ENCODE measurements at places on chromosomes 6 and 20. TPM values are rescaled to one million over a fixed set of nuclear protein-coding genes. Genes with fewer than 3 reads are reported as not detected.

GRCh38 chr6:30947231-30947630, 6.5 kb downstream of the MUCL3 start:
- no peak overlapping the region for H3K27ac ChIP-seq
- no peaks in the 10 kb centered on the region for H3K36me3 ChIP-seq

GRCh38 chr6:41735427-41736185, at the start of gene TFEB:
TSS of gene TFEB (minus strand) at chr6:41735608. CDS start at chr6:41691213, 44,395 bp downstream.
- DNase-seq = peak; percentile 65
- no peak within 1 kb of the TSS for H3K27ac ChIP-seq
- H3K36me3 ChIP-seq = no peaks in the 10 kb centered on the region

TRIM31 gene
- not detected for total RNA-seq

GRCh38 chr20:19832875-19833274, 74.8 kb downstream of the RIN2 start:
- no peak overlapping the region for H3K4me3 ChIP-seq
- DNase-seq = no peak
- H3K27ac ChIP-seq = no peak overlapping the region
- peaks cover 22% of the 10 kb centered on the region for H3K4me1 ChIP-seq
- no peaks in the 10 kb centered on the region for H3K27me3 ChIP-seq
- H3K36me3 ChIP-seq = no peaks in the 10 kb centered on the region

GRCh38 chr6:14799928-14800327, 445.9 kb upstream of the JARID2 start:
- H3K4me1 ChIP-seq = no peaks in the 10 kb centered on the region
- H3K27ac ChIP-seq = no peak overlapping the region
- no peak for DNase-seq
- H3K27me3 ChIP-seq = no peaks in the 10 kb centered on the region

CPNE1 gene
- total RNA-seq = 217 TPM

- DNase-seq = no peak
- H3K36me3 ChIP-seq = no peaks in the 10 kb centered on the region
- no peak overlapping the region for H3K4me3 ChIP-seq
Measured at GRCh38 chr6:5082487-5083306, 2.4 kb upstream of the PPP1R3G start.

DNA sequence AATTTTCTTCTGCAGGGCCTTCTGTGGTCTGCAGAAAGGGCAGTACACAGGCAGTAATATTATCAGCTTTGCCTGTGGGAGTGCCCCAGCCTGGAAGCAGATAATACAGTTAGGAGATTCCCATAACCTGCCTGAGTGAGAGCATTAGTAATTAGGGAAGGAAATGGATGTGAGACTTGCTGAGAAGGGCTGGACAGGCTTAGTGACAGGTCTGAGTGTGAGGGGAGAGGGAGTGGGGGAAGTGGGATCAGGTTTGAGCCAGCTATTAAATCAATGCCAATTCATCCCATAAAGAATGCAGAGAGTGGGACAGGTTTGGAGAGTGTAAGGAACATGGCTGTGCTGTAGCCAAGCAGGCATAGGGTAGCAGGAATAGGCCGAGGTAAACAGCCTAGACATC, 10.1 kb upstream of the CFAP206 start:
- H3K27ac ChIP-seq = no peak overlapping the region
- DNase-seq = no peak
- H3K36me3 ChIP-seq = no peaks in the 10 kb centered on the region
- no peaks in the 10 kb centered on the region for H3K27me3 ChIP-seq
- H3K4me1 ChIP-seq = 0 out of 2 replicates have a peak, but pooled peaks cover 3% of the 10 kb centered on the region
- no peak overlapping the region for H3K4me3 ChIP-seq

Measured in Panc1 (cell line).